ENCODE measurements at places on chromosomes 2 and 18. TPM values are rescaled to one million over a fixed set of nuclear protein-coding genes. Genes with fewer than 3 reads are reported as not detected.

DNA sequence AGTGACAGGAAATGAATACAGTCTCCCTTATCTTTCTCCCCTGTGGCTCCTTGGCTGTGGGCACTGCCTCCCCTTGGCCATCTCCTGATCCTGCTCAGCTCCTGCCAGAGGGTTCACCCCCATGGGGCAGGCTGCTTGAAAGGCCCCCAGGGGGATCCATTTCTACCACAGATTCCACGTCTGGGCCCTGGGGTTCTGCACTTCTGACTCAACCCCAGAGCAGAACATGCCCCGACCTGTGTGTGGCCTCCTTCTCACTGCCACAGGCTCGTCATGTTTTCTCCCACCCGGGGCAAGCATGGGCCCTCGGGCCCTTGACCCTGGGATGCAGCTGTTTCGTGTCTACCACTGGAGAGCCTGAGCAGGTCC lies 122.2 kb downstream of the ACKR3 start:
- no peak for DNase-seq

- DNase-seq = no peak
Measured at GRCh38 chr2:110960281-110960680, 160.4 kb upstream of the BCL2L11 start.

- DNase-seq = no peak
Measured at GRCh38 chr2:39541011-39541930, 104.2 kb upstream of the MAP4K3 start.

RTP5 gene
- not detected for total RNA-seq

- DNase-seq = peak; percentile 95
Measured at GRCh38 chr18:23861805-23862470, 152.6 kb upstream of the TTC39C start.

- DNase-seq = no peak
Measured at GRCh38 chr2:127079358-127079920, 27.5 kb downstream of the BIN1 start.

SIX3 gene
- total RNA-seq = 0.48 TPM

REG1B gene
- total RNA-seq = not detected

ASXL3 gene
- 8.2 TPM for total RNA-seq

GRCh38 chr2:15956230-15956629 lies 15.9 kb downstream of the MYCN start:
- DNase-seq = no peak

CD28 gene
- total RNA-seq = not detected

TNFAIP6 gene
- total RNA-seq = 0.75 TPM

DNA sequence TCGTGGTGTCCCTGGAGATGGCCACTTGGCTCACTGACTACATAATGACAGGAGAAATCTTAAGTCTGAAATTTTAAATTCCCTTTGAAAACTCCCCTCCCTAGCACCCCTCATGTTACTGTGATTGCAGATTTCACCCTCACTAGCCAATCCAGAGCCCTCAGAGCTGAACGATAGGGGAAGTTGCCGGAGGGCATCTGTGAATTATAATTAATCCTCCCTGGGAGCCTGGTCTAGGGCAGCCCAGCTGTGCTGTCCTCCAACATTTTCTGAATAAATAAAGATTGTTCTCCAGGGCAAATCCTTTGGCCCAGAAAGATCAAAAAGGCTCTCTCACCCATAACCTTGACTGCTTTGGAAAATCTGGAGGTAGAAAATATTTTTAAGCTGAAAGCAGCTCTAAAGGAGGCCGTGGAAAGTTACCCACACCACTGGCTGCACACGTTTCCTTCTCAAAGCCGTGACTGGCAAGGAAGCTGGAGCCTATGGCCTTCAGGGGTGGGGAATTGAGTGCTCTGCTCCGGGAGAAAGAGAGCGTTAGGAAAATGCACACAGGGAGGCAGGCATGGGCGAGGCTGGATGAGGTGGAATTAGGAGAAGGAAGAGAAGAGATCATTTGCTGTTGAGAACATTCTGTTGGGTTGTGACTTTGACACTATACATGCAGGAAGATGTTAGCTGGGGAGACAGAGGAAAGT lies 68.9 kb upstream of the CNGA3 start:
- no peak for DNase-seq

- no peak for DNase-seq
Measured at GRCh38 chr18:42719221-42719620, 396.3 kb downstream of the RIT2 start.

GRCh38 chr2:131038258-131039100 lies 54.8 kb downstream of the FAM168B start:
- no peak for DNase-seq

- DNase-seq = no peak
Measured at GRCh38 chr2:127651971-127652550, 6.1 kb downstream of the GPR17 start.

GPR35 gene
- total RNA-seq = 0.82 TPM

DNA sequence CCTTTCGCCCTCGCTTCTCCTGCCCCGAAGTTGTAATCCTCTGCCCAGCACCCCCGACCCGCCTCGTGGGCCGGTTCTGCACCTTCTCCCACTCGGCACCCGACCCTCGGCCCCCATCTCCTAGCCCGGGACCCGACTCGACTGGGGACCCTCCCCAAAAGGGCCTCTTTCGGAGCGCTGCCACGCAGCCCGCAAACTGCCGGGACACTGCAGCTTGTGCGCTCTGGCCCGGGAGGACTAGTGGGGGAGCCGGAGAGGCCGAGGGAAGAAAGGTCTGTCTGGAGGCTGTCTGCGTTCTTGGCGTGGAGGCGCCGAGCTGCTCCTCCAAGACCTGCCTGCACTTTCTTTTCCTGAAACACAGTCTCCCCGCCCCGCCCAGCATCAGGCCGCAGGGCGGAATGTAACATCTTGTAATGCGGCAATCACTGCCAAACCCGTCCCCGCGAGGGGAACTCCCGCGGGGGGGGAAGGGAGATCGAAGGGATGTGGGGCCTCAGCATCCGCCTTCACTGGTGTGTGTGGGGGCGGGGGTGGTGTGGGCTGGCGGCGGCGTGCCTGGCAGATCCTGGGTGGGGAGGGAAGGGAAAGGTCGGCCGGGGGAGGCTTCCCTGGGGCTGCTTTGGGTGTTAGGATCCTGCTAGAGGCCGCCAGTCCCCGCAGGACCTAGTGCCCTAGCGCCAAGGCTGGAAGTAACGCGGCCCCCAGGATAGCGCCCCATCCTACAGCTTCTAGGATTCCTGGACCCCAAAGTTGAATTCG lies 7.4 kb downstream of the DLX2 start:
- peak; percentile 52 for DNase-seq

- peak; percentile 53 for DNase-seq
Measured at GRCh38 chr18:59950215-59950944, 50.6 kb downstream of the PMAIP1 start.

- peak; percentile 99 for DNase-seq
Measured at GRCh38 chr2:20584399-20585358, 66.2 kb downstream of the HS1BP3 start.

DNA sequence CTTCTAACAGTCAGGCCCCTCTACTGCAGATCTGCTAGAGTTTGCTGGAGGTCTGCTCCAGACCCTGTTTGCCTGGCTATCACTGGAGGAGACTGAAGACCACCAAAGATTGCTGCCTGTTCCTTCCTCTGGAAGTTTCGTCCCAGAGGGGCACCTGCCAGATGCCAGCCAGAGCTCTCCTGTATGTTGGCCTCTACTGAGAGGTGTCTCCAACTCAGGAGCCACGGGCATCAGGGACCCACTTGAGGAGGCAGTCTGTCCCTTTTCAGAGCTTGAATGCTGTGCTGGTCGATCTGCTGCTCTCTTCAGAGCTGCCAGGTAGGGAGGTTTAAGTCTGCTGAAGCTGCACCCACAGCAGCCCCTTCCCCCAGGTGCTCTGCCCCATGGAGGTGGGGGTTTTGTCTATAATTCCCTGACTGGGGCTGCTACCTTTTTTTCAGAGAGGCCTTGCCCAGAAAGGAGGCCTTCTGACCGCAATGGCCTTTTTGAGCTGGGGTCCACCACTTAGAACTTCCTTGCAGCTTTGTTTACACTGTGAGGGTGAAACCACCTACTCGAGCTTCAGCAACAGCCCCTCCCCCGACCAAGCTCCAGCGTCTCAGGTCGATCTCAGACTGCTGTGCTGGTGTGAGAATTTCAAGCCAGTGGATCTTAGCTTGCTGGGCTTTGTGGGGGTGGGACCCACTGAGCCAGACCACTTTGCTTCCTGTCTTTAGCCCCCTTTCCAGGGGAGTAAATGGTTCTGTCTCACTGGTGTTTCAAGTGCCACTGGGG lies 566.0 kb downstream of the NR4A2 start:
- DNase-seq = no peak

- DNase-seq = no peak
Measured at GRCh38 chr18:3051718-3052410, 38.9 kb upstream of the LPIN2 start.

CAPN14 gene
- 0.14 TPM for total RNA-seq

- DNase-seq = peak; percentile 40
Measured at GRCh38 chr18:13374468-13375301, 156.1 kb downstream of the LDLRAD4 start.

GRCh38 chr18:42288129-42288528 lies 333.1 kb downstream of the PIK3C3 start:
- DNase-seq = no peak

DNA sequence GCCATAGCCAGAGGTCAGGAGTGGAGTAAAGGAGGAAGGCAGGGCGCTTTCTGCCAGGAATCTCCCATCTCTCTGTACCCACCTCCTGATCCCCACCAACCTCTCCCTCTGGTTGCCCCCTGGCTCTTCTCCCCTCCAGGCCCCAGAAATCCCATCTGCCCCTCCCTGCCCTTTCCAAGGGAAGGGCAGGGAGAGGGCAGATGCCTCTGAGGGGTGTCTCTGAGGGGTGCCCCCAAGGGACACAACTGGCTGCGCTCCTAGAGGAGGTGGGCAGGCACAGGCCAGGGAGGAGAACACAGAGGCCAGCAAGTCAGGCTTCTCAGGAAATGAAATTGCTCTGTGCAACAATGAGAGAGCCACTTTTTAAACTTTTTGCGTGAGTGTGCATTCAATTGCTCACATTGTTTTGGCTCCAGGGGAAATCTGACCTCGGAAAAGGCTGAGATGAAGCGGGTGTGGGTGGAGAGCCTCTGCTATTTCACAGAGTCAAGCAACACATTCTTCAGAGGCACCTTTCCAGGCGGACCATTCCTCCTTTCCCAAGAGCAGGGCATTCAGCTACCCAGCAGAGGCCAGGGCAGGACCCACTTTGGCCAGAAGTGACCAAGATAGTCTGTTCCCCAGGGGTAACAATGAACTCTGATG lies 125.5 kb downstream of the SMAD7 start:
- DNase-seq = peak; percentile 61

LRATD1 gene
- total RNA-seq = 28.3 TPM

DNA sequence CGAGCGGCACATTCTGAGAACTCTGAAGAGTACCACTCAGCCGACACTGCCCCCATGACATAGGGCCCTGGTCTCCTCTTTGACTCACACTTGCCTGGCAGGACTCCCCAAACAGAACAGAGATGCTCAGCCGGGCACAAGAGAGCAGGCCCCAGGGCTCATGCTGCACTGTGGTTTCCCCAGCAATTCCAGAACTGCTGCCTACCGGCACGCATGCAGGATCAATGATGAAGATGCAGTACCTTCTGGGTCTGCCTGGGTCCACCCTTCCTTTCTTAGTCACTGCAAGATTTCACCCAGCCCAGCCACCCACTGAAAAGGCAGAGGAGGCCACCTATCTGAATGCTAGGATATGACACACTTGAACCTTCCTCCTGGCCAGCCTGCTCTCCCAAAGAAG lies 49.4 kb downstream of the BCL11A start:
- DNase-seq = no peak

- DNase-seq = no peak
Measured at GRCh38 chr2:97722227-97722626, 8.9 kb downstream of the ZAP70 start.

- no peak for DNase-seq
Measured at GRCh38 chr2:8592736-8593135, 89.1 kb upstream of the ID2 start.

TUBA3E gene
- total RNA-seq = not detected

DNA sequence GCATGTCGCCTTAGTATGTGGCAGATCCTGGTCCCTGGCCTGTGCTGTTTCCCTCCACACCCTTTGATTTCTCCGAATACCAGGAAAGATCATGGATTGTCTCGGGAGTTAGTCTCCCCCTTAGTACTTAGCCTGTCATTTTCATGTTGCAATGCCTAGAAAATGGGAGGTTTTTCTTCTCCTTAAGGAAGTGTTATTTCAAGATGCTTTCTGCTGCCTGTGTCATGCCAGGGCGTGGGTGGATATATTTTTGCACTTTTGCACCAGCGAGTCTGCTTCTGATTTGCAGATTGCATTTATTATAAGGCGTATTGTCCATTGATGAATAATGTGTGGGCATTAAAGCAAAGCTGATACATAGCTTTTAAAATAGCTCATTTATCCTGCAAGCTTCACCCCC lies 223.5 kb downstream of the NEDD4L start:
- DNase-seq = no peak

- no peak for DNase-seq
Measured at GRCh38 chr2:241901018-241901380, 31.5 kb downstream of the RTP5 start.

PID1 gene
- total RNA-seq = 13.6 TPM

DNA sequence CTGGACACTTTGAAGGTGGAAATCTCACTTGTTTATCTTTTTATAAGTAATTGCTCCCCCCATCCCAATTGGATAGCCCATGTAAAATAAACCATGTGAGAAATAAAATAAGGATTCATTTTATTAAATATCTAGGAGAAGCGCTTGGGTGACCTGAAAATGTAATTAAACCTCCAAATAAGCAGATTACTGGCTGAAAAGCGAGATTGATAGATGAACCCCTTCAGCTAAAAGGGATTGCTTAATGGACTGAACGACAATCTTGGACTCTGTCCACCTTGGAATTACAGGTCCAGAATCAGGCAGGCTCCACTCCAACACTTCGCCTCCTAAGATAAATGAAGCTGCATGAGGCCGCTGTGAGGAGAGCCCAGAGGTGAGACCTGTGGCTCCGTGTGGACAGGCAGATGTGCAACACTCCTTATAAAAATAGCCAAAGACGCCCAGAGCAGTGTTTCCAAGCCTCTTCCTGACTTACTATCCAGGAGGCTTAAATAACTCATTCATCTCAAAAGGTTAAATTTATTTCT lies 441.5 kb downstream of the MTX2 start:
- peak; percentile 12 for DNase-seq

ZNF385B gene
- 0.27 TPM for total RNA-seq

DNA sequence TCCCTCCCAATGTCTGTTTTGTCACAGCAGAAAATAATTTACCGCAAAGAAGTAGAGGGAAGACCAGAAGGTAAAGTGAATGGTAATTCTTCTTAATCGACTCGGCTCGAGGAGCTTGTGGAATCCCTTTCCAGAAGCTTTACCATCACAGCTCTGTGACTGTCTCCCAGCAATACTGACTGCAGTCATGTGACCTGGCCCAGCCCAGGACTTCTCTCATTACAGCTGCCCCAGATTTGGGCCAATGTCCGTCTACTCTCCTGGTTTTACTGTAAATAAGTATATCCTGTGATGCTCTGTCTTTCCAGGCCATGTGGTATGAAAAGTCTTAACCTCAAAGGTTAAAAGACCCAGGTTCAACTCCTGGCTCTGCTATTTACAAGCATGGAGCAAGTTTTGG lies 18.9 kb upstream of the ELOA2 start:
- DNase-seq = no peak

MPP4 gene
- total RNA-seq = 2.9 TPM

Data from astrocyte (in vitro differentiated cells and primary cell).